Hematopoietic multipotent progenitor cell treated with erythropoietin and hydrocortisone succinate and interleukin-3 and kit ligand, for 4 days (in vitro differentiated cells): ENCODE measurements at places on chromosomes 1 and 21.

- DNase-seq: no peak
These were observed 98.8 kb downstream of the CCDC185 start for GRCh38 chr1:223492044-223492443.

GRCh38 chr1:111346089-111346885, 55.6 kb downstream of the CHIA start:
- peak; percentile 91 for DNase-seq

GRCh38 chr1:23019863-23020625, 776 bp downstream of the KDM1A start:
- peak; percentile 81 for DNase-seq

- DNase-seq: no peak
These were observed 16.7 kb upstream of the ACBD3 start for GRCh38 chr1:226203240-226203639.

DNA sequence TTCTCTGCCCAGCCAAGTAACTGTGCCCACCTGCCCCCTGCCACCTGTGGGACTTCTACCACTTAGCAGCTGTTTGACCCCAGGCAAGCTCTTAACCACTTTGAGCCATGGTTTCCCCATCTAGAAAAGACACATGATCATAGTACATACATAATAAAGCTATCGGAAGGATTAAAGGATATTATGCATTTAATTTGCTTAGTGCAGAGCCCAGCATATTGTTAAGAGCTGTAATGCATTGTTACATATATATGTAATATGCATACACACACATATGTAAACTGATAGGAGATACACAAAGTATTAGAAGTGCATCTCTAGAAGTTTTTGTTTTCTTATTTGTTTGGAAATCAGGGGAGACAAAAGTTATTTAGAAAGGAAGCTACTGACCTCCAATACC, 83.5 kb upstream of the ZBTB40 start:
- DNase-seq: no peak

DNA sequence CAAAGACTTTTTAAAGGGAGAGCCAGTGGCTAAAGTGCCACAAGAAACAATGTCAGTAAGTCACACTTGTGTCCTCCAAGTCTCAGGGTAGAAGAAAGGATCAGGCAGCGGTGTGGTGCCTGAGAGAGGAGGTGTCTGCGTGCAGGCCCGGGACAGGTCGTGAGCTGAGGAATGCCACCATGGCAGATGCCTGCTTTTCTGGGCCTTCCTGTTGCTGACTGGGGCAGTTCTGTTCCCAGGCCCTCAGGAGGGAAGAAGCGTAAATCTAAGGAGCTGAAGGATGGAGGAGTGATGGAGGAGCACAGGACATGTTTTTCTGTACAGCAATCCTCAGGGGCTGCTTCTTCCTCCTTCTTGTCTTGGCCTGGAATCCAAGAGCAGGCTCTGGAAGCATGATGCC, 165.8 kb downstream of the ZBTB18 start:
- no peak for DNase-seq

- no peak for DNase-seq
These were observed 50.1 kb downstream of the TIAM1 start for GRCh38 chr21:31293986-31294385.

DNA sequence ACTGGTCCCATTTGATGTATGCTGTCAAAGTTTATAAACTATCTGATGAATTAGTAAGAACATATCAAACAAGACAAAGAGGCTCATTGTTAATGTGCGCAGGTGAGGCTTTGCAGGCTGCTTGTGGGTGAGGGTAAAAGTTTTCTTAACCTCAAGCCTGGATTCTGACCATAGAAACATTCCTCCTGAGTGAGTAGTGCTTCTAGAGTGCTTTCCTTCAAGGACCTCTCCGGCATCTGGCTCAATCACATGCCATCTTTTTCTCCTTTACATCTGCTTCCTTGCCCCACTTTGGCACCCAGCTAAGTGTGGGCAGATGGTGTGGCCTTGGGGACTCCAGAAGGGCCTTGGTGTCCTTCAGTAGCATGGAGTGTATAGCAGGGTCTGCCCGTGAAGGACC, 104.0 kb downstream of the ROR1 start:
- DNase-seq: no peak

GRCh38 chr1:230416430-230416829, 9.7 kb downstream of the PGBD5 start:
- no peak for DNase-seq

DNA sequence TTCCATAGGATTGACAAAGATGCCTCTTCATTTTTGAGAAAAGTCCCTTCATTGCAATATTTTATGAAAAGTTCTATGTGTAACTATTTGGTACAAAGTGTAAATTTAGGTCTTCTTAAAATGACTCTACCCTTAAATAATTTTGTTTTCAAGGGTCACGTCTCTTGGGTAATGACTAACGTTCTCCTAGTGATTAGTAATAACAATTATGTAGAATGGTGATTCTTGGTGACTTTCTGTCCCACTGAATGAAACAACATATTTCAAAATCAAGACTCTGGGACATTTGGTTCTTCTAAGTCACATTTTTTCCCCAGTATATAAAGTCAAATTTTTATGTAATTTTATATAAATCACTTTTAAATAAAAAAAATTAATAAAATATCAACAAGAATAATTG, 277.5 kb upstream of the ADAMTS5 start:
- DNase-seq: no peak

- DNase-seq: peak; percentile 27
These were observed at the start of gene ACTL8 for GRCh38 chr1:17755120-17755519. ACTL8 (plus strand) TSS chr1:17755333; CDS start chr1:17823009, 67,676 bp downstream.

- no peak for DNase-seq
These were observed 52.3 kb downstream of the C1orf198 start for GRCh38 chr1:230816018-230816417.

DNA sequence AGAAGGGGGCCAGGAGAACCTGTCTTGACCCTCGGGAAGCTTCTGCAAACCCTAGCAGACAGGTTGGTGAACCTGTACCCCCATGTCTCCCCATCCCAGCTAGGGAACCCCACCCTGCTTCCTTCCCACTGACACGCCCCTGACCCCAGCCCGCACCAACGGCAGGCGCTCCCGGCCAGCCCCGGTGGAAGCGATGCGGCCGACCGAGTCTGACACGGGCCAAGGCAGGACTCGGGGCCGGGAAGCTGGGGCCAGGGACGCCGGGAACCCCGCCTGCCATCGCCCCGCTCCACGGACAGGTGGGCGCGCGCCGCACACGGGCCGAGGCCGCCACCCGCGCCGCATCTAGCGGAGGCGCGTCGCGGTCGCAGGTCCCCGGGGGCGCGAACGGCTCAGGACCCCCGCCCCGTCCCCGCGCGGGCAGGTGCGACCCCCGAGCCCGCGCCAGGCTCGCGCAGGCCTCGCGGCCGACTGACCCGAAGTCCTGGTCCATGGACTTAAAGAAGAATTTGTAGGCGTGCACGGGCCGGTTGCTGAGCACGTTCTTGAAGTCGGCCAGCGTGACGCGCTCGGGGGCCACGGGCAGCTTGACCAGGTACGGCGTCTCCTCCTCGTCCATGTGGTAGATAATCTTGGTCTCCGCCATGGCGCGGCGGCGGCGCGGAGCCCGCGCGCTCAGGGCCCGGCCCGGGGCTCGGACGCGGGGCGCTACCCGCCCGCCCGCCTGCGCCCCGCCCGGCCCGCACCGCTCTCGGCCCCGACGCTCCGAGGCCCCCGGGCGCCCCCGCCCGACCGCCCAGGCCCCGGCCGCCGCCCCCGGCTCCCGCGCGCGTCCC, 580 bp downstream of the DVL1 start:
- DNase-seq: peak; percentile 34

- no peak for DNase-seq
These were observed 63.8 kb downstream of the PLXNA2 start for GRCh38 chr1:208180421-208180820.

DNA sequence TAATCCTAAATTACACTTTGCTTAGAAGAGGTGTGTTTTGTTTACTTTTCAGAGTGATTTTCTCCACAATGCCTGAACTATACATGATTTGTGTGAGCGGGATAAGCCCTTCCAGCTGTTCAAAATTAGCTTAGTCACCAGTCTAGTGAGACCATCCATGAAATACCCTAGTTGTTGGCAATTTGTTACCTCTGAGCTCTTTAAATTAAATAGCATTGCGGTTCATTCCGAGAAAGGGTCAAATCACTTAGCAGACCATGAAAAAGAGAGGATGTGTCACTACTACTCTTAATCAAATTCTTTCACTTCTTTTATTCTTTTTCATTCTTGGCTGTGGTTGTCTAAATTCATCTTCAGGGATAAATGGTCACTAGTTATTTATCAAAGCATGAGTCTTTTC, 11.9 kb upstream of the VAV3 start:
- no peak for DNase-seq

GRCh38 chr1:218667781-218668516, 322.8 kb downstream of the TGFB2 start:
- no peak for DNase-seq

DNA sequence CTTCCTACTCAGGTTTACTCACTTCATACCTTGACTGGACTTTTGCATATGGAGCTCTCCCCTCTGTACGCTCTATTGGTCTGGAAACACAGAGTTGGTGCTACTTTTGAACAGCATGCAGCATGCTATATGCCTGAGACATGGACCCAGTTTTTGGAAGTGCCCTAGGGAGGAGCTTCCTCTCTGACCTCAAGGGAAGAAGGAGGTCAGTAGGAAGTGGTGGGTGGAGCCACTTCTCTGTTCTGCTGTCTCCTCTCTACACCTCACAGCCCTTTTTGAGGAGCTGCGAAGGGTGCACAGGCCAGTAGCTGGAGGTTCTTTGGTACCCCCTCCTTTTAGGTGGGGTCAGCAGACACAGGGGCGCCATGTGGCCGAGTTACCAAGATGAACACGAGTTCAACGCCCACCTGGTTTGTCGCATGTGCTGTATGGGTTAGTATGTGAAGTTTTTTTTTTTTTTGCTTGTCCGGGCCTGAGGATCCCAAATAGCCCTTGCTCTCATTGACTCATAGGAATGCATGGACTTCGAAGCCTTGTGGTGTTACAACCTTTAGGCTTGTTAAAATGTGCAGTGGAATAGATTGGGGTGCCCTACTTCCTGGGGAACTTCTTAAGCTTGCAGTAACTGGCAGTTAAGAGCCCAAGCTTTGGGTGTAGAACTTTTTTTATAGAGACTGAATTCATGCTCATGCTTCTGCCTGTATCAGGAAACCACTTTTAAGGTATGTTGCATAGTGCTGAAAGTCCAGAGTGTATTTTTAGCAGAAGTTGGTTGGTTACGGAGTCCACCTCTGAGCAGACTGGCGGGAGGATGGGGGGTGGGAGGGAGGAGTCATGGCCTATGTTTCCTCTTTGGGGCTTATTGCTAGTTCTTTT, 10.7 kb downstream of the MACF1 start:
- peak; percentile 79 for DNase-seq

DNA sequence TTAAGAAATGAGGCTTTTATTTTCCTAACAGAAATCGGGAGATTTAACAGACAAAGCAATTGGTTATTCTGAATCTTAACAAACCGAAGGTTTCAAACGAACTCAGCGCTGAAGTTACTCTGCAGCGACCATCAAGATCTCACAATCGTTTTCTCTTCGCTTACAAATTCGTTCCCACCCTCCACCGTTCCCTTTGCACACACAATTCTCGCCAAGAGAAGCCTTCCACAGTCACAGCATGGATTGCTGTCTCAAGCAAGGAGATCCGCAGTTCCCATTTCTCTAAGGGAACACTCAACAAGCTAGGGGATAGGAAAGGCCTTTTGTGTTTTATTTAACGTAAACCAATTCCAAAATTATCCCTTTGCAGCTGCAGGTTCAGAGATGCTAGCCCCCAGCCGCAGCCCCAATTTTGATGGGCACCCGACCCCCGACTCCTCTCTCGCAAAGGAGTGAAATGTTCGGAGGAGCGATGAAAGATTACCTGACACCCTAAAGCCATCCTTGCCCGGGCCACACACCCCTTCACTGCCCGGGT, 755 bp downstream of the FBXO42 start:
- peak; percentile 43 for DNase-seq

GRCh38 chr1:14704846-14705245, 106.4 kb downstream of the KAZN start:
- no peak for DNase-seq

DNA sequence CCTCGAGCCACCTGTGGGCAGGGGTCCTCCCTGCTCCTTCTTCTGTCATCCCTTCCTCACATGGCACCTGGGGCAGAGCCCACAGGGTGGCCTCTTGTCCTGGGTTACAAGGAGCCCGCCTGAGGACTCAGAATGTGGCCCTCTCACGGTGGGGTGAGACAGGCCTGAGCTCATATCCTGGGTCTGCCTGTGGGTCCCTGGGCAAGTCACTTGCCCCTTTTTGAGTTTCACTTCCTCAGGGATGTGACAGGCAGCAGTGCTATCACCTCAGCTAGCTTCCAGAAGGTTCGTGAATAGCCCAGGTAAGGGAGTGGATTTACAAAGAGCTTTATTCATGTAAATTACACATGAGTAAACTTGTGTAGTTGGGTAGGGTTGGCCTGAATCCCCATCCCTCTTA, 33.5 kb downstream of the HTR6 start:
- no peak for DNase-seq

GRCh38 chr1:65319141-65319540, 9.8 kb downstream of the DNAJC6 start:
- DNase-seq: peak; percentile 66

DNA sequence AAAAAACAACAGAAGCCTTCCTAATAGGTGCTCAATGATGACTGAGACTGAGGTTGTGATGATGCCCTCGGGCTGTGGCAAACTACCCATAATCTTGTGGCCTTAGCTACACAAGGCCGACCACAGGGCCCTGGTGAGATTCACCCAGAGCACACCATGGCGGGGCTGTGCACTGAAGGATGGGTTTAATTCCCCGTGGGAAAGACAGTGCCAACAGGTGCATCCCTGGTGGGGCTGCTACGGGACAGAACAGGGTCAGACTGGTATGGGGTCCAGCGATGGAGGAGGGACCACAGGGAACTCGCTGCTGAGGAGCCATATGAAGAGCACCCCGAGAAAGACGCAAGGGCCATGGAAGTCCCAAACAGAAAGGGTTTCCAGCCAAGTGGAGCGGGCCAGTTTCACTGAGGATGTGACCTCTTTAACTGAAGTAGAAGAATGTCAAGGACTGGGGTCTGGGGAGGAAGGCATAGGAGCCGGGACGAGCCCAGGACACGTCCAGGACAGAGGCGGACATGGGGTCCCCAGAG, 21.3 kb downstream of the PRDM15 start:
- DNase-seq: no peak

- DNase-seq: peak; percentile 91
These were observed at the start of gene ATPAF1 for GRCh38 chr1:46667782-46668760. ATPAF1 (minus strand) TSS chr1:46668364; CDS start chr1:46668322, 42 bp downstream.

DNA sequence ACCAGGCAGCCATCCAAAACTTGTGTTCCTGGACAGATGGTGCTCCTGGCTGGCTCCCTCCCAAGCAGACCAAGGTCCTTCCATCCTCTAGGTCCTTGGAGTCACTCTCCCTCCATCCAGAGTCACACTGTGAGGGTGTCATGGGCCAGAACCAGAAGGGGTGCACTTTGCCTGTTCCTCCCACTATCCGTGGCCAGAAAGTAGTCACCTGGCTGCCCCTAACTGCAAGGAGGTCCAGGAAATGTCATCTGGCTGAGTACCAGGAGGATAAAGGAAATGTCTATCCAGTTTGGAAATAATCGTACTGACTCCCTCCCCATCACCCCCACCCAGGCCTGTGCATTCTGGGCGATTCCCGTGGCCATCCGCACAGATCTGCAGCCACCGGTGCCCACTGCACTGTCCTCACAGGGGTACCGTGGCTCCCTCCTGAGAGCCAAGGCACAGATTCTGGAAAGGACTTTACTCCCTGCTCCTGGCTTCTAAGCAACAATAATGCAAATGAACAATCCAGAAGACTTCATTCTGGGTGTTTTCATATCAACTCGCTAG, 253.2 kb downstream of the NPHP4 start:
- no peak for DNase-seq
